ENCODE measurements at places on chromosomes 7 and 10. TPM values are rescaled to one million over a fixed set of nuclear protein-coding genes. Genes with fewer than 3 reads are reported as not detected.

DNA sequence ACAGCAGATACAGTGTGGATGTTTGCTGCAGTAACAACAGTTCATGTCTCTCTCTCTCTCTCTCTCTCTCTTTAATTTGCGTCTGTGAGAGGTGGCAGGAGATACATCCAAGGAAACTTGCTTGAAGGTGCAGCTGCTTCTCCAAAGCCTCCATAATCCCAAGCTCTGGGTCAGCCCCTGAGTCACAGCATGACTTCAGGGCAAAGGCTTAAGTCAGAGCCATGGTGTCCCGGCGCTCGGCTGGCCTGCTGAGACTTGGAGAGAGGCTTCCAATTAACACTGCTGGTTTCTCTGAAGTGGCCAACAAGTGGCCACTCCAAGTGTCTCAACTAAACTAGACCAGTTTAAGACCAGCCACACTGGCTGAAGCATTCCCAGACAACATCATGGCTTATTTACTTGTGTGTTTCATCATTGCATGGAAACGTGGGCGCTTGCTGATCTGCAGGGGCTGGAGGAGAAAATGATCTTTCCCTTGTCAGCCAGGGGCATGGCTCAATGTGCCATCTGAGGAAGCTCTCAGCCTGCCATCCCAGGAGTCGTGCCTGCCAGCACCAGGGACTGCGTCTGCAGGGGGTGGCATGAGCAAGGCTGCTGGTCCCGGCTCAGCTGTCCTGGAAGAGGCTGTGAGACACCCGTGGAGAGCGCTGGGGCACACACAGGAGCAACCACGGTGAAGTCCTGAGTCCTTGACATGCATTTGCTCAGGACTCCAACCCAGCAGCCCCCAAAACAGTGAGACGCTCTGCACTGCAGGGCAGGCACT lies 254.2 kb downstream of the COBL start:
- H3K36me3 ChIP-seq: no peaks in the 10 kb centered on the region
- H3K4me1 ChIP-seq: no peaks in the 10 kb centered on the region
- DNase-seq: no peak
- no peak overlapping the region for H3K4me3 ChIP-seq

DNA sequence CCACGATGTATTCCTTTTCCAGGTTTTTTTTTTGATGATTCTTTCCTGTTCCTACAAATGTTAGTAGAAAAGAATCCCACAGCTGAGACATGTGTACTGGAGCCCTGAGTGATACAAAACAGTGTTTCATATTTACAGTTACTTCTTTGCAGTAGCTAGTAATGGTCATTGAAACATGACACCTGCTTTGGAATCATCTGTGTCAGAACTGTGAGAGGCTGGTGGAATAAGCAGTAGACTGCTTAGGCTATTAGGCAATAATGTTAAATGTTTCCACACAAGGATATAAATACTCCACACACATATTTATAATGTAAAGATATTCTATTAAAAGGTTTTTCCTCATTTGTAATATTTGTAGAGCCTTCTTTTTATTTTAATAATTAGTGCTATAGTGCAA lies 394.0 kb downstream of the THSD7A start:
- no peak overlapping the region for H3K27ac ChIP-seq
- no peaks in the 10 kb centered on the region for H3K27me3 ChIP-seq
- no peaks in the 10 kb centered on the region for H3K36me3 ChIP-seq

DNA sequence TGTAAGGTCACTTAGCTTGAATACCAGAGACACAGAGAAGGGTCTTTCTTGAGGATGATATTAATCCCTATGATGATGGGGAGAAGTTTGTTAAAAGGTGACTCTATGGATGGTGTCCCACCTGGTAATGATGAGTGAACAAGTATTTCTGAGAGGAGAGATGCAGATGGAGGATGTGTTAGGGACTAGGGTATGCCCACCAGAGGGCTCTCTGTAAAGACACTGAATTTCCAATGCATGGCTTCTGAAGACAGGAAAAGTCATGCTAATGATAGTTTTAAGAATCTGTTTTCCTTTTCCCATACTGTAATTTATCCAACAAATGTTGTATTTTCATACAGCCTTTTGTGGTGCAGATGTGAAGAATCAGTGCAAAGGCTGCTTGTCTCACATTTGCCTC lies 1250.9 kb upstream of the CELF2 start:
- H3K27me3 ChIP-seq: no peaks in the 10 kb centered on the region
- DNase-seq: no peak
- peaks cover 2% of the 10 kb centered on the region for H3K4me1 ChIP-seq
- H3K4me3 ChIP-seq: no peak overlapping the region
- no peak overlapping the region for H3K27ac ChIP-seq

GRCh38 chr10:75487087-75487754 lies 55.8 kb downstream of the LRMDA start:
- no peak overlapping the region for H3K4me3 ChIP-seq
- no peaks in the 10 kb centered on the region for H3K36me3 ChIP-seq
- H3K27ac ChIP-seq: no peak overlapping the region
- H3K27me3 ChIP-seq: peaks cover 3% of the 10 kb centered on the region

DNA sequence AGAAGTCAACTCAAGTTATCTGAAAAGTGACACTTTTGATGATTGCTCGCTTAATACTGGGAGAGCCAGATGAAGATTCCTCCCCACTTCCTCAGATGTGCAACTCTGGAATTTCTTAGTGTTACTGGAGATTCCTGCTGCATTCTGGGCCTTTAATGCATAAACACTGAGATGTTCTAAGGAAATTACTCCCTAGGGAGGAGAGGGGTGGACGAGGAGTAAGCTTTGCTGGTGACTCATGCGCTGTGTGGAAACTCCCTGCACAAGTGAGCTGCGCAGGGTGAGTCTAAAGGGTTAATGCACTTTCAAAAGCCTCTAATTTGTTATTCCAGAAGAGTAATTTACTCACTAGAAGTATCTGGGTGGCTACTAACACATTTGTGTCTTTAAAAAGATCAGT lies 46.3 kb downstream of the EGFR start:
- peak; percentile 99 for DNase-seq
- peaks cover 45% of the 10 kb centered on the region for H3K4me1 ChIP-seq
- H3K36me3 ChIP-seq: peaks cover 15% of the 10 kb centered on the region
- H3K27me3 ChIP-seq: no peaks in the 10 kb centered on the region

DNA sequence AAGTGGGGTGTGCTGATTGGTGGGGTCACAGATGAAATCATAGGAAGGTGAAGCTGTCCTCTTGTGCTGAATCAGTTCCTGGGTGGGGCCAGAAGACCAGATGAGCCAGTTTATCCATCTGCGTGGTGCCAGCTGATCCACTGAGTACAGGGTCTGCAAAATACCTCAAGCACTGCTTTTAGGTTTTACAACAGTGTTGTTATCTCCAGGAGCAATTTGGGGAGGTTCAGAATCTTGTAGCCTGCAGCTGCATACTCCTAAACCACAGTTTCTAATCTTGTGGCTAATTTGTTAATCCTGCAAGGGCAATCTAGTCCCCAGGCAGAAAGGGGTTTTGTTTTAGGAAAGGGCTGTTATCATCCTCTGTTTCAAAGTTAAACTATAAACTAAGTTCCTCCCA lies 17.0 kb upstream of the IFRD1 start:
- H3K36me3 ChIP-seq: no peaks in the 10 kb centered on the region
- H3K4me1 ChIP-seq: no peaks in the 10 kb centered on the region
- no peak overlapping the region for H3K4me3 ChIP-seq
- no peak overlapping the region for H3K27ac ChIP-seq
- DNase-seq: no peak
- H3K27me3 ChIP-seq: no peaks in the 10 kb centered on the region

DNA sequence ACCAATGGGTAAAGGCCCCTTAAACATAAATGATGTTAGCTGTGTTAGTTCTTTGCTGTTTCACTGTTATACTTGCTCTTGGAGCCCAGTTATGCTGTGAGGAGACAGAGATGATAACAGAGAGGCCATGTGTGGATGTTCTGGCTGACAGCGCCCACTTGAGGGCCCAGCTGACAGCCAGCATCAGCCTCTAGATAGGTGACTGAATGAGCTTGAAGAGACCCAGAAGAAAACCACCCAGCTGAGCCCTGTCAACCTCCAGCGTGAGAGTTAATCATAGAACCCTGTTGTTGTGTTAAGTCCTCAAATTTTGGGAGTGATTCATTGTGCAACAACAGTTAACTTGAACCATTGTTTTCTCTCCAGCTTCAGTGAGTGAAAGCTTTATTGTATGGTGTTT lies 91.7 kb downstream of the GLRX3 start:
- no peaks in the 10 kb centered on the region for H3K36me3 ChIP-seq
- no peak for DNase-seq
- H3K27ac ChIP-seq: no peak overlapping the region

GRCh38 chr10:17787087-17787961 lies 21.8 kb upstream of the MRC1 start:
- DNase-seq: peak; percentile 97
- no peaks in the 10 kb centered on the region for H3K27me3 ChIP-seq
- peaks cover 4% of the 10 kb centered on the region for H3K4me1 ChIP-seq
- H3K36me3 ChIP-seq: no peaks in the 10 kb centered on the region
- no peak overlapping the region for H3K27ac ChIP-seq

DNA sequence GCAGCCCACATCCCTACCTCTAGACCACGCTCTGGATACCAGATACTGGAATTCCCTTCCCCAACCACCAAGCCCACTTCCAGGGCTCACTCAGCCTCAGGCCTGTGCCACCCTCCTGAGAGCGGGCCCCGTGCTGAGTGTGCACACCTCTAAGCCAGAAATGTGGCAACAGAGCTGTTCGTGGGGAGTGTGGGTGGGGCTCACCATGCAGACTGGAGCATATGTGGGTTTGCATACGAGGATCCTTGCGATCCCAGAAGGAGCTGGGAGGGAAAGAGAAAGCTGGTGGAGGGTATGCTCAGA lies 13.0 kb upstream of the LIMK1 start:
- H3K36me3 ChIP-seq: no peaks in the 10 kb centered on the region
- H3K27me3 ChIP-seq: no peaks in the 10 kb centered on the region
- no peak overlapping the region for H3K27ac ChIP-seq
- H3K4me1 ChIP-seq: no peaks in the 10 kb centered on the region
- no peak for DNase-seq

The GIMAP8 gene
- total RNA-seq: not detected

The ANXA11 gene
- total RNA-seq: 39.4 TPM

The MRLN gene
- total RNA-seq: not detected

The PGAM2 gene
- not detected for total RNA-seq

The FLNC gene
- 116 TPM for total RNA-seq
